SHP77 treated with DMSO at 0.1 percent for 48 hours (cell line): ENCODE measurements at places on chromosomes 2 and 18.
A peak's percentile ranks its signal among the peaks of the same experiment; 100 is the strongest.

DNA sequence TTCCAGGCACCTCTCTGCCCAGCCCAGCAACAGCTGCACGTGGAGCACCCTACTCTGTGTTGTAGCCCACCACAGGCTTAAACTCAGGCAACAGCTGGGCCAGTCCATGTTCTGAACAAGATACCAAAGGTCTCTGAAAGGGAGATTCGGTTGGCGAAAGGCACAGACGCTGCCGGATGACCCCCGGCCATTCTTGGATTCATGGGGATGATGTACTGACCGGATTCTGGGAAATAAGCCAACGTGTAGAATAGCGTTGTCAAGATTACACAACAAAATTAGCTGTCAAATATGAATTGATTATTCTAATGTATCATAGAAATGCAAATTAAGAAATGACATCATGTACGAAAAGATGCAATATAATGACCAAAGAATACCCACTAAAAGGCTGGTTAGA lies 283.0 kb upstream of the PXDN start:
- DNase-seq = no peak

DNA sequence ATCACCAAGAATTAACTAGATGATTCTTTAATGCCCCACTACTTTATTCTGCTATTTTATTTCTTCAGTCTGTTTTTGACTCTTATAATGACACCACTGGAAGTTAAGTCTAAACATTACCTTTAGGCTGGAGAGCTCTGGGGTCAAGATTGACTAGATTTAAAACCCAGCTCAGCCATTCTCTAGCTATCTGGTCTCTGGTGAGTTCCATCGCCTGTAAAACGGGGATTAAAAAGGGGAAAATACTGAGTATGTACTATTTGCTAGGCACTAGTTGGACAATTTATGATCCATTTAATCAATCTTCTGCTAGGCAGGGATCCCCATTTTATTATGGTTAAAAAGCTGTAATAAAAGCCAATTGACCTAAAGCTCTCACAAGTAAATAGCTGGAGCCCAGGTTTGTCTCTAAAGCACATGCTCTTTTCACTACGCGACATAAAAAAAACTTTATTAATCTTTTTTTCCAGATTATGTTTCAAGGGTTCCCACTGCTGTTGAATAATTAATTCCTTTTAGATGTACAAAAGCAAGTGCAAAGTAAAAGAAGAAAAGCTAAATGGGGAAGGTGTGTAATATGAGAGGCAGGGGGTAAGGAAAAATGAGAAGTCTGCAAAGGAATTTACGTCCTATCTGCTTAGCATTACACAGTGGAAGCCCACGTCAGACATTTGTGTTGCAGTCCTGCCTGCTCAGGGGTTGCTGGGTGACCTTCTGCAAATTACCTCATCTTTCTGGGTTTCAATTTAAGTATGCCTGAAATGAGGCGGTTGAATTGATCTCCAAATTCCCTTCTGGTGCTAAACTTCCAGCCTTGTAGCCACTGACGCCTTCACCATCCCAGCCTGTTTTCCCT lies 918 bp upstream of the NABP1 start:
- no peak for DNase-seq

- DNase-seq = no peak
Measured at GRCh38 chr2:23695214-23695889, 231.6 kb downstream of the ATAD2B start.

- DNase-seq = no peak
Measured at GRCh38 chr2:238928520-238929241, 80.8 kb downstream of the TWIST2 start.

DNA sequence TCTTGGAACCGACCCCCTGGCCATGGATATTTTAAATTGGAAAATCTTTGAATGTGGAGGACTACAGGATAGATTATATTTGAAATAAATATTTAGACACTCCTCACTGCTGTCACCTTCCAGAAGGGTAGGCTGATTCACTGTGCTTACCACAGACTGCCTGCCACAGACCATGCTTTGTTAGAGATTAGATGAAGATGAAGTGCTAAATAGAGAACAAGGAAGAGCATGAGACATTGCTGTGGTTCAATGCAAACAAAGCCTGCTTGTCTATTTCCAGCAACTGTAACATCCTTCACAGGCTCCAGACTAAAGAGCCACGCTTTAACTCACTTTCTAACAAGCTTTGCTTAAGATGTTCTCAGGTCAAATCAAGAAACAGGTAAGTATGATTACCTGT lies 81.0 kb upstream of the TMEM17 start:
- DNase-seq = no peak

DNA sequence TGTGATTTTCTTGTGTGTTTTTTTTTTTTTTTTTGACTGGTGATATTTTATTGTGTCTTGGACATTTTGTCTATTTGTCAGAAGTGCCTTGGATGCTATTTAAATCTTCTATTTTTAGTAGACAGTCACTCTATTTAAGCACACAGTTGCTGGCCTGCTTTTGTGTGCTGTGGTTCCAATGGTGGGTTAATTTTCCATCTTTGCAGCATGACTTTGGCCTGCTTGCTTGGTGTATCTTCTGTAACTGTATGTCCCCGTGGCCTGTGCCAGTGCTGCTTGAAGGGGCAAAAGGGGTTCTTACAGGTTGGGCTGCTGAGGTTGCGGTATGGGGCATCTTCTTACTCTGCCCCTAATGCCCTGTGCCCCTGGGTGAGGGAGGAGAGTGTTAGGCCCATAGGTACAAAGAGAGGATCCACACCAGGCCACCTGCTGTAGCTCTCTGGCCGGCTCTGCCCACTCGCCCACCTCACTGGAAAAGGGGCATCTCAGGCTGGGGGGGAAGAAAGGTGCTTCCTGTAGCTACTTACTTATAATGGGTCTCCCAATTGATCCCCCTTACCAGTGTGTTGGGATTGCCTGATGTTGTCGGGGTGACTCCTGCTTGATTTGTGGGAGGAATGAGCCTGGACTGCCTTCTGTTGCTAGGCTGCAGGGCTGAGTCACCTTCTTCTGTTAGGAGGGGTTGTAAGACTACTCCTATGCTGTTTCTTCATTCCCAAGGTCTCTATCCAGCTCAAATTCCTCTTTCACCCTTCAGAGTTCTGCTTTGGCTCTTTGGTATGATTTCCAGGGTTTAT lies 490.0 kb upstream of the HS6ST1 start:
- DNase-seq = no peak

DNA sequence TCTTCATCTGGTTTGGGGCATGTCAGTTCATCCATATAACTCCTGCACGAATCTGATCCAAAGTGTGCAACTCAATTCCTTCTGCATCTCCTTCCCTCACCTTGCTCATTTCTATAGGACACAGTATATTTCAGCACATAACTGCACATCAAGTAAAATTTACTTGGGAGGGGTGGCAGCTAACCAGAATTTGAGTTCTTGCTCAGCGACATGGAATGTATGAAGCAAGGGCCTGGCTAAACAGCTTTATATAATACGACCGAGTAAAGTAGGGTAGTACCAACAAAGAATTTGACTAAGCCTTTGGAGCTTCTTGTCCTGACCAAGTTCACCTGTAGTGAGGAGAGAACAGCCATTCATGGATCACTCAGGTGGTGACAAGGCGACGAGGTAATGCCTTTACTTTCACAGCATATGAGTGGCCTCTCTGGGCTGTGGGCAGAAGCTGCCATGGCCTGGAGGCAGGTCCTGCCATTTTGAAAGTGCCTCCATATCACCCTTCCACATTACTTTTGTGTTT lies 570.2 kb upstream of the TNP1 start:
- no peak for DNase-seq

GRCh38 chr2:37873229-37873628 lies 51.9 kb upstream of the RMDN2 start:
- DNase-seq = no peak

GRCh38 chr2:112588611-112589045 lies 4.2 kb downstream of the CHCHD5 start:
- DNase-seq = peak; percentile 41

DNA sequence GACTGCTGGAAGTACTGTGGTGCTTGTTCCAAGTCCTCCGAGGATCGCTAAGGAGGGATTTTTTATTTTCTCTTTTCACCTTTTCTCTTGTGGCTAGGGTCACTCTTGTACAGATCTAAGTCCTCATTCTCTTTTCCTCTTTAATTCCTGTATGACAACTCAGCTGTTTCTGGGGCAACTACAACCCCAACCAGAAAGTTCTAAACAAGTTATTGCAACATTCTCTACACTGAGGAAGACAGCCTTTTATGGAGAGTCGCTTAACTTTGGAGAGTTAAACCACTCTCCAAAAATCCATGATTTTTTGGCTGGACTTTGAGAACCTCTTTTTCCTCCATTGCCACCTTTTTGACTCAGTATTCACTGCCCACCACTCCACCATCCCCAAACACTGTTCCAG lies 74.0 kb upstream of the SESTD1 start:
- DNase-seq = no peak
